ENCODE measurements at places on chromosomes 5 and 9.
A peak's percentile ranks its signal among the peaks of the same experiment; 100 is the strongest.

GRCh38 chr5:64685866-64686265, 4.4 kb upstream of the SHISAL2B start:
- DNase-seq = no peak

DNA sequence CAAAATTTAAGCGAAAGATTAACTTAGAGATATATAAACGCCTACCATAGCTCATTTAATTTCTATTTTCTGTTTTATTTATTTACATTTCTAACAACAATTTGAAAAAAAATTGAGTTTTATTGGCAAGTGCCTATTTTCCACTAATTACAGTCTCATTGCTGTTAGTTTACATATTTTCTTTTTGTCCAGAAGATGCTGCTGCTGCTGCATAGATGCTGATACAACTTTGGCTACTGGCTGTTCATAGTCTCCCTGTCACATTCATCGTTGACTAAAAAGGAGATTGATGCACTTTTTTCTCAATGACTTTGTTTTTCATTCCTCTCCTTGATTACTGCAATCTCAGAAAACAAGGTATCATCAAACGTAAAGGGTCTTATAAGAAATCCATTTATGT, 235.4 kb downstream of the CDH9 start:
- no peak for DNase-seq

GRCh38 chr5:43638546-43638945, 35.6 kb downstream of the NNT start:
- DNase-seq = peak; percentile 15

- no peak for DNase-seq
Measured at GRCh38 chr9:93091056-93091452, 5.0 kb upstream of the CARD19 start.

DNA sequence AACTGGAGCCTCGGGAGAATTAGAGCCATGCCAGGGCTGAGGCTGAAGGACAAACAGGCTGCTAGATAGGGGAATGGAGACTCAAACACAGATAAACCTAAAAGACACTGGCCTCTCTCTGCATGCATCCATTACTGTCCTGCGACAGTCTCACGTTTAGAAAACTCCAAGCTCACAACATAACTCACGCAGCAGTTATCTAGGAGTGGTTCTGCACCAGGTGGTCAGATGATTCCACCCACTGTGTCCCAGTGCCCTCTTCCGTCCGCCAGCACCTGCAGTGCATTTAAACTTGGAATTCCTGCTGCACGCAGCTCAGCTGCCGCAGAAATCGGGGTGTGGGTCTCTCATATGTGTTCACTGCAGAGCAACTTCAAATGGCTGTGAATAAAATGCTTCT, 272.6 kb upstream of the IRX2 start:
- DNase-seq = no peak

DNA sequence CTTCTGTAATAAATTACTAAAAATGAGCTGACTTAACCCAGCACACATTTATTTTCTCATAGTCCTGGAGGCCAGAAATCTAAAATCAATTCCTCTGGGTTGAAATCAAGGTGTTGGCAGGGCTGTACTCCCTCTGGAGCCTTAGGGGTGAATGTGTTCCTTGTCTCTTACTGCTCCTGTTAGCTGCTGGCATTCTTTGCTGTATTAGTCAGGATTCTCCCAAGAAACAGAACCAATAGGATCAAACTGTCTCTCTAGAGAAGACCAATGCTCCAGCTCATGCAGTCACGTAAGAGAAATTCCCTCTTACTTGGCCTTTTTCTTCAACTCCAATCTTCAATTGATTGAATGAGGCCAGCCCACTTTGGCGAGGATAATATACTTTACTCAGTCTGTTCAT, 15.3 kb upstream of the CD180 start:
- peak; percentile 77 for DNase-seq

DNA sequence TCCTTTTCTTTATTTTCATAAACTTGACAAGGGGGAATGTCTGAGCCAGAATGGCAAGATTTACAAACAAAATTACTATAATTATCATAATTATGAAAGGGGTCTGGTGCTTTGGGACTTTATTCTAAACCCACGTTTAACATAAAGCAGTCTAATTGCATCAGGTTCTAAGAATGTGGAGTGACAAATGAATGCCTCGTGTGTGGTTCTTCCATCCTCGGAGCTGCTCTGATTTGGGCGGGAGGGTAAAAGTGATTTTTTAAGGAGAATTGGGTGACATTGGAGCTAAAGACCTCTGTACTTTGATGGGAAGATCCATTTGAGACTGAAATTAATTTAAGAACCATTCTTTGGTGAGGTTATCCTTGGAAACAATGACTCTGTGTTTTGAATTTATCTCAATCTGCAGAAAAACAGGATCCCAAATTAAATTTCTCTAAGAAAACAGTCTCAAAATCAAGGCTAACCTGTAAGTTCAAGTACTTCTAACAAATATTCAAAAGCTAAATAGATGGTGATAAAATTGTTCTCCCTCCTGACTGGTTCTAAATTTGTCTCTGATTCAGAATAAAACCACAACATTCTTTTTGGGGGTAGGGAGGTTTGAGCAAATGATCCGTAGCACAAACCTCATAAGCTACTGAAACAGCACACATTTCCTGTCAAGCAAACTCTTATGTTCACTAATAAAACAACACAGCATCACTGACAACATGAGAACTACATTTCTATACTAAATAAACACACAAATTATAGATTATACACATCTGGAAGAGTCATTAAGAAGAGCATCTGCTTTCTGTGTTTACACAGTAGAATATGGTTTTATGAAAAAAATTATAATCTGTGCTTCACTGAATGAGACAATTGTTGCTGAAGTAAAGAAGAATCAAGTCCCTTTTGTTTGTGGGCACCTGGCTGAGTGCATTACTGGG, 85.5 kb downstream of the DCP2 start:
- DNase-seq = peak; percentile 77

- peak; percentile 38 for DNase-seq
Measured at GRCh38 chr5:154478224-154478565, at the start of gene HAND1. Gene HAND1, minus strand, starts transcription at chr5:154478227. Its CDS starts 219 bp downstream, at chr5:154478008.

- no peak for DNase-seq
Measured at GRCh38 chr5:72390836-72391235, 70.7 kb downstream of the PTCD2 start.

DNA sequence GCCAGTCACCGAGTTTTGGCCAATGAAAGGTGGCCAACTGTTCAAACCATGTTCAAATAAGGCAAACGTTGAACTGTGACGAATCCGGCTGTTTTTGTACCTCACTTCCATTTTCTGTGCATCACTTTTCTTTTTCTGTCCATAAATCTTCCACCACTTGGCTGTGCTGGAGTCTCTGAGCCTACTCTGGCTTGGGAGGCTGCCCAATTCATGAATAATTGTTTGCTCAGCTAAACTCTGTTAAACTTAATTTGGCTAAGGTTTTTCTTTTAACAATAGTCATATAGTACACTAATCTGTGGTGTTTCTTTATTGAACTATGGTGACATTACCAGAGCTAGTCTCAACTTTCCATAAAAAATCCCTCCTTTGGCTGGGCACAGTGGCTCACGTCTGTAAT, 11.3 kb downstream of the NIM1K start:
- peak; percentile 57 for DNase-seq

- no peak for DNase-seq
Measured at GRCh38 chr9:133971121-133971951, 20.8 kb downstream of the VAV2 start.

DNA sequence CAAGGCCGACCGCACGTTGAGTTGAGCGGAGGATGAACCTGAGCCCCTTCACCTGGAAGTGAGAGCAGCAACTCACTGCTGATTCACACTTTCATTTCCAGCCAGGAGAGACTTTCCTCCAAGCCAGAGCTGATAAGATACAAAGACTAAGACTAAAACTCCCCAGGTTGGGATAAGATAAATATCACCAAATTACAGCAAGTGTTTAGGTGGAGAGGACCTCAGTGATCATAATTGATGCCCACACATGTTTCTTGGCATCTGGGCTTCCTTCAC, 6.4 kb upstream of the NKD2 start:
- no peak for DNase-seq

DNA sequence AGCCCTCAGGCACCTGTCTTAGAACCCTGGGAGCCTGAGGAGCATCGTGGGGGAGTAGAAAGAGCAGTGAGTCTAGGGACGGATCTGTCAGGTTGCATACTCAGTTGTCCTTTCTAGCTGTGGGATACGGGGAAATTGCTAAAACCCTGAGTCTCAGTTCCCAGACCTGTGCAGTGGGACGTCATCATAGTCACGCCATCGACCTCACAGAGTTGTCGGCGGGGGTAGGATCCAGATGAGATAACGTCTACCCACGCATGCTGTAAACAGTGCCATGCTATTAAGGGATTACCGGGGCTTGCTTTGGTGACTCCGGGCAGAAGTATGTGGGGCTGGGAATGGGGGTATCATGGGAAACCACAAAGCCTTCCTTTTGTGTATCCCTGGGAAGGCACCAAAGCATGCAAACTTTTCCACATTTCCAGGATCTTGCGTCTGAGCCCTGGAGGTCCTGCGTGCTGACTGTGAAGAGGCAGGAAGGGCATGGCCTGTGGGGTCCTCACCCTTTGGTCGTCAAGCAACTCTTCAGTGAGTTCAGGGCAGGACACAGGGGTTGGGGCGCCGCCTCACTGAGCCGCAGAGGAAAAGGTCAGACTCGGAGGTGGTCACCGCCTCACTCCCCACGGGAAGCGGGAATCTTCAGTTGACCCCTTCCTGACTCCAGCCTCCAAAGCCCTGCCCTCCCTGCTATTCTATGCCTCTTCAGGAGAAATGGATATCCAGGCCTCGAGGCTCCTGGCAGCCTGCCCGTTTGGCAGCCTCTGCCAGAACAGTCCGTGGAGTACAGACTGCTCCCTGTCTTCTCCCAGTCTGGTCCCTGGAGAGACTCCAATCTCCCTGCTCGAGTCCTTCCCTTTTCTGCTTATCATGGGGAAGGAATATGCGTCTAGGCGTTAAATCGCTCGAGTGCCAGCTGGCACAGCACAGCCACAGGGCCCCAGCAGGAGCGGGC, 186.8 kb upstream of the KLF9 start:
- DNase-seq = peak; percentile 96

DNA sequence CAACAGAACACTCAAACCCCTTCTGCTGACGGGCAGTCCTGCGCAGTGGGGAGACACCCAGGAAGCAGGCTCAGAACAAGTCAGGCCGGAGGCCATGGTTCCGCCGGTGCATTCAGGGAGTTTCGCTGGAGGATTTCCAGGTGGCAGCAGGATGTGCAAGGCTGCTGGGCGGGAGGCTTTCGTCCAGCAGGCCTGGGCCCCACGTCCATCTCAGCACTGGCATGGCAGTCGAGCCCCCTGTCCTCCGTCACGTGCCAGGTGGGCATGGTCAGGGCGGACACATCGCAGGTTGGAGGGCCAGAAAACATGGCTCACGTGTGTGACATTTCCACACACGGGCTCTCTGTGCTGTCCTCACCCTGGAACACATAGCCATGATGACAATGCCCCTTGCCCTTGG, 299.9 kb upstream of the IRX2 start:
- DNase-seq = no peak

DNA sequence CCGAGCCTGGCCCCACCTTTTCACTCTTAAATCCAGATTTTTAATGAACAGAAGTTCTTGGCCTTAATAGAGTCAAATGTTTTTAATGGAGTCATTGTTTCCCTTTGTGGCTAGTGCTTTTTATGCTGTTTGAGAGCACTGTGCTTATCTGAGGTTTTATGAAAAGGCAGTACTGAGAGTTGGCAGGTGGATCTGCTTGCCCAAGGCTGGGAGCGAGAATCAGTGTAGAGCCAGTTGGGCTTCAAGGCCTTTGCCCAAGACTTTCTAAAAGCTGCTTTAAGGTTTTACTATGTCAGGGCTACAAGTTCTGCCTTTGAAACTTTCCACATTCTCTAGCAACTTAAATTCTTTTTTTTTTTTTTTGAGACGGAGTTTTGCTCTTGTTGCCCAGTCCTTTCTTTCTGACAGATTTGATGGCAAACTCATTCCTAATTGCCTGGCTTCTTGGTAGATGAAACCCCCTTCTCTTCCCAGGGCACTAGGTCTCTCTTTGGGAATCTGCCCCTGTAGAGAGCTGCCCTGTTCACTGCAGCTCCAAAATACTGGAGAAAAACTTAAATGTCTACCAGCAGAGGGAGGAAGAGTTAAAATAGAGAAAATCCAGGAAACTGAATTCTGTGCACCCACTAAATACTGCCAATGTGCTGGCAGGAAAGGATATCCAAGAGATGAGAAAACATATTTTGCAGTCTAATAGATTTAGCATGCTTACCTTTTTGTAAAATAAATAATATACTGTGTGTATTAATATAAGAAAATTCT, 36.9 kb upstream of the CDK20 start:
- peak; percentile 35 for DNase-seq

DNA sequence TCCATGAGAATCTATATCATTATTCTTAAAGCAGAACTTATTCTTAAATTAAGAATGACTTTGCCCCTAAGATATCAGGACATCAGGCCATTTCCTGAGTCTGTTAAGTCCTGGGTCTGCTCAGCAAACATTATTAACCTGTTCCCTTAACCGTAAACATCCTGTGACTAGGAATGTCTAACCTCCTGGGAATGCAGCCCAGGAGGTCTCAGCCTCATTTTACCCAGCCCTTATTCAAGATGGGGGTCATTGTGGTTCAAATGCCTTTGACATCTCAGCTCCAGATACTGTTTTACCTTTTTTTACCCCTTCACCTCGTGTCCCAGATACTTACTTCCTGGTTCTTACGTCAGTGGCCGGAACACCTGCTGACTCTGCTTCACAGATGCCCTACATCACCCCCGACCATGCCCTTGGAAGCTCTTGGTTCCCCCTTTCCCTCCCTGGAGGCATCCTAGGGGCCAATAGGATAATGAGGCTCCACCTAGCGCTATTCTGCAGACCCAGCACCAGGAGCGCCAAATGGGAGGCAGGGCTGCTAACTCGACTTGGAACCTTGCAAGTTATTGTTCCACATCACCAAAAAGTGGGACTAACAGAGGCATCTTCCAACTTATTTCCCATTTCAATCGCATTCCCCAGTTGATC, 182.5 kb downstream of the MED10 start:
- no peak for DNase-seq

DNA sequence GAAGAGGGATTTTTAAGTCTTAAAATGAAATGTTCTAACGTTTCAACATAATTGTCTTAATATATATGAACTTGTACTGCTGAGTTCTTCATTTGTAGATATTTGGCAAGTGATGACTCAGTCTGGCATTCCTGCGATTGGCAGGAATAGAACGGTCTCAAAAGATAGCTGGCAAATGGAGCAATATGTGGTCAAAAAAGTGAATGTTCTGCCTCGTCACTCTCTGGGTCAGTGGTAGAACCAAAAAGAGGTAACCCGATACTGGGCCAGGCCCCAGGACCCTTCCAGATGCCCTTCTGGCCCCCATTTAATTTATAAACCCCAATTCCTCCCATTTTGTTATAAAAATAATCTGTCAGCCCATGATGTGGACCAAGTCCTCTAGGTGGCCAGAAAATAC, 39.2 kb downstream of the ZNF366 start:
- peak; percentile 78 for DNase-seq

DNA sequence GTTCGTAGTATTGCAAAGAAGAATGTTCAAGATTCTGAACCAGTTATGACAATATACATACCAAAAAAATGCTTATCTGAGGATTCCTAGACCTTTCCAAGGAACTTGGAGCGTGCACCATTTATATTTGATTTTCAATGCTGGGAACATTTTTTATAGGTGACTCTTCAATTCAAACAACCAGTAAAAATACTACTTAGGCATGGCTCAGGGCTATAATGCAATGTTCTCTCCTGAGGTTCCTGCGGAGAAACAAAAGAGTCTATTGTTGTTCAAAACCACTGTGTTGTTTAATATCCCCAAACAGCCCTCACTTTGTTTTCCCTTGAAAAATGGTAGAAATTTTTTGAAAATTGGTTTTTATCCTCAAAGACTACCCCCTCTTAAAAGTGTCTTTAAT, 335.7 kb upstream of the IZUMO3 start:
- no peak for DNase-seq

Data from GM23248 (cell line).